Stimulated activated CD4-positive, alpha-beta T cell treated with anti-CD3 and anti-CD28 coated beads, TNF-alpha, amount 100 ng/mL, for 1 hour (primary cell): ENCODE measurements at places on chromosomes 11 and 22.

- DNase-seq = no peak
Measured at GRCh38 chr22:48357196-48357595, 1470.5 kb downstream of the BRD1 start.

GRCh38 chr11:47136327-47136726 lies 40.4 kb downstream of the ARFGAP2 start:
- no peak for DNase-seq

DNA sequence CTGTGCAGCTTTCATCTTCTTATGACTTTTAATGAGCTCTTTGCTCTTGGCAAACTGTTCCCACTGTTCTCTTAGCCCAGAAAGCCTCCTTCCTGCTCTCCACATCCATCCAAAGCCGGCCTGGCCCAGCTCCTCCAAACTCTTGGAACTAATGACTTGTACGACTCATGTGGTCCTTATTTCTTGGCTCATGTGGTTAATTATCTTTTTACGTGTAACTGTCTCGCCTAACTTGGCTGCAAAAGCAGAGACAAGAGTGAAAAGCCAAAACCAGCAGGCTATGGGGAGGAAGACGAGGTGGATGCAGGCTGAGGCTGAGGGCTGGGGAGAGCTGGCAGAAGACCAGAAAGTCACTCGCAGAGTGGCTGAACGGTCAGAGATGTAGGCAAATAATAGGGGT lies 5.5 kb downstream of the CSNK2A3 start:
- DNase-seq = no peak

DNA sequence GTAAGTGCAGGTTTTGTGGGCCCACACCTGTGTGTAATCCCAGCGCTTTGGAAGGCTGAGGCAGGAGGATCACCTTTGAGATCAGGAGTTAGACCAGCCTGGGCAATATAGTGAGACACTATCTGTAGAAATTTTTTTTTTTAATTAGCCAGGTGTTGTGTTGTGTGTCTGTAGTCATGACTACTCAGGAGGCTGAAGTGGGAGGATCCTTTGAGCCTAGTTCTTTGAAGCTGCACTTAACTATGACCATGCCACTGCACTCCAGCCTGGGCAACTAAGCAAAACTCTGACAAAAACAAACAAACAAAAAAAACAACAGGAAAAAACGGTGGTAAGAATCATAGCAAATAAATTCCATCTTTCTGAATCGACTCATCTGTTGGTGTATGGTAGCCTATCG lies 268.6 kb upstream of the PDGFD start:
- DNase-seq = no peak

GRCh38 chr22:35537232-35537631 lies 3.4 kb upstream of the RASD2 start:
- no peak for DNase-seq

- DNase-seq = no peak
Measured at GRCh38 chr11:20353829-20354434, 9.6 kb upstream of the HTATIP2 start.

DNA sequence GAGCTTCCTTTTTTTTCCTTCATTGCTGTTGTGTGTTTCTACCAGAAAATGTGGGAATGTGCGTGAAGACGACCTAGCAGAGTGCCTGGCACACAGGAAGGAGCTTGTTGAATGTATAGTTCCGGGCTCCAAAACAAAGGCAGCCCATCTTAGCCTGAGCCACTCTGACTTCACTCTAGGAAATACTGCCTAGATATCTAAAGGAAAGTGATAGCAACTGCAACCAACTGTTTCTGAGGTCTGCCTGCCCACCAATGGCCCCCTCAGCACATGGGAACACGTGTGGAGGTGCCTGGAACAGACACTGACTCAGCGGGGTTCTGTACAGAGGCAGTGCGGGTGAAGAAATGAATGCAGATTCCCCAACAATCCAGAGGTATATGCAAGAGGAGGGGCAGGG lies 14.7 kb upstream of the XBP1 start:
- DNase-seq = no peak

DNA sequence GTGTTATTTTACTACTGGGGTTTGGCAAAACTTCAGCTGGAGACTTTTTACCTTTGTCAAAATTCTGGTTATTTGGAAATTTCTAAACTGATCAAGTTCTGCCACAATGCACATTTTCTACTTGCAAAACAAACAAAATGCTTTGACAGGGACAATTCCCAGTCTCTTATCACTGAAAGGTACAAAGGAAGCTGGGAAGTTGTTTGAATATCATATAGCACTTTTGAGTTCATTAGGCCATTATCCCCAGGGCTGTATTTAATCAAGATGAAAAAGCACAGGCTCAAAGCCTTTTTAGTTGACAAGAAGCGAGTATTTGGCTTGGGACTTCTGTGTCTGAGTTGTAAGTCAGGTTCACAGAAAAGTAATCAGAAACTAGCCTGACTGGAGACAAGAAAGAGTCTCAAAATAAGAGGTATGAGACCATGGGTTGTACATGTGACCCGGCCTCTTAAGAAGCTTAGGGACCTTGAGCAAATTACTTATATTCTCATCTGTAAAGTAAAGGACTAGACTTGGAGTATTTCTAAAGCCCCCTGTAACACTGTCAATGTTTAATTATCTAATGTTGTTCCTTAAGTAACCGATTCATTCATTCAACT lies 2.9 kb upstream of the HORMAD2 start:
- no peak for DNase-seq

DNA sequence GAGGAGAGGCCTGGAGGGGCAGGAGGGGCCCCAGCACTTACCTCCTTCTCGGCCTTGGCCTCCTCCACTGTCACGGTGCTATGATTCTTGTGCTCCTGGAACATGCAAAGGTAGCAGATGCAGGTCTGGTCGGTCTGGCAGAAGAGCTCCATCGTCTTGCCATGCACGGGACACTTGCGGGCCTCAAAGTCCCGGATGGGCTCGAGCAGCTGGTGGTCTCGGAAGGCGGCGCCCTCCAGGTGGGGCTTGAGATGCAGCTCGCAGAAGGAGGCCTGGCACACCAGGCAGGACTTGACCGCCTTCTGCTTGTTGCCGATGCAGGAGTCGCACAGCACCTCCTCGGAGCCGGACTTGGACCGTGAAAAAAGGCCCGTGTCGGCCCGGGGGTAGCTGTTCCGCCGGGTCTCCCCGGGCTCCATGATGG lies 714 bp downstream of the TRIM29 start:
- DNase-seq = no peak

GRCh38 chr11:7869467-7869866 lies 61.6 kb downstream of the OR10A6 start:
- no peak for DNase-seq

DNA sequence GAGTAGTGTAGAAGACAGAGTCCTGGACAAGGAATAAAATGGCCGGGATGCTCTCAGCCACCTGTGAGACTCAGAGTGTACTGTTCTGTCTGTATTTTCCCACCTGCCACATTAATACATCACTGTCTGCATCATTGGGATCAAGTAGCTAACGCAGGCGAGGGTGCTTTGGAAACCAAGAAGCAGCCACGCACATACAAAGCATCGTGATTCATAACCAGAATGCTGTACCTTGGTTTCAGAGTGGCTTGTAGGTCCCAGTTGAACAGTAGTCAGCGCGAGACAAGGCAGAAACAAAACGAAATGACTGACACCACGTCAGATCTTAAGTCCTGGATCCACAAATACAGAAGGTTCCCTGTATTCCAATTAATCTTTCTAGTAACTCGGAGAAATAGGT lies 198.3 kb downstream of the GRIK4 start:
- no peak for DNase-seq

DNA sequence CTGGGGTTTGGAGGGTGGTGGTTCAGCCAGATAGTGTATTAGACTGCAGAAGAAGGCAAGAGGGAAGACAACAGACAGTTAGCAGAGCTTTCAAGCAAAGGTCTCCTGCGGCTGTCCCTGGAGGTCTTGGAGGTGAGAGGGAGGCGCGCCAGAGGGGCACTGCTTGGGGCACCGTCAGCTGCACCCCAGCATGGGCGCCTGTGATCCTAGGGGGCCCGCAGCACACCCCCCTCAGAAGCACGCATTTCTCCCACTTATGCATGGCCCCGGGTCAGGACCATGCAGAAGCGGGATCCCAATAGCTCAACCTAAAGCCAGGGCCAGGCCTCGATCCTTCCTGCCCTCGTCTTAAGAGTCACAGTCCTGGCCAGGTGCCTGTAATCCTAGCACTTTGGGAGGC lies 26.5 kb downstream of the FGF4 start:
- DNase-seq = no peak

- DNase-seq = no peak
Measured at GRCh38 chr22:47600281-47600680, 837.8 kb downstream of the TBC1D22A start.

DNA sequence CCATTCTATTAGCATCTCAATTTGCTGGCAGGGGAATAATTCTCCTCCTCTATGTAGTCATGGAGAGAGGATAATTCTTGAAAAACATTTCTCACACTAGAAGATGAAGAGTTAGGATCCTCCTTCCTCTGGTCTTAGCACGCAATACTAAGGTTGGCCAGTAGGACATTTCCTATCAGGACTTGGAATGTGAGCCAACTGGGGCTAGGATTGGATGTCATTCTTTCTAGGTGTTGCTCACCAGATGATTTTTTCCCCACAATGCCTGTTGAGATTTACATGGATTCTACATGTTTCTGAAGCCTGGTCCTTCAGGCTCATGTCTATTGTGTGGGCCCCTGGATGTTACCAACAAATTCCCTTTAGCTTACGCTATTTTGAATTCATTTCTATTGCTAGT lies 28.0 kb downstream of the SLN start:
- DNase-seq = no peak

GRCh38 chr11:95917193-95918036 lies 6.5 kb downstream of the MTMR2 start:
- no peak for DNase-seq

GRCh38 chr11:10400856-10401255 lies 54.2 kb upstream of the AMPD3 start:
- DNase-seq = no peak

- no peak for DNase-seq
Measured at GRCh38 chr11:46012185-46012584, 89.7 kb downstream of the LARGE2 start.

- no peak for DNase-seq
Measured at GRCh38 chr11:40338739-40339138, 1120.7 kb downstream of the LRRC4C start.

DNA sequence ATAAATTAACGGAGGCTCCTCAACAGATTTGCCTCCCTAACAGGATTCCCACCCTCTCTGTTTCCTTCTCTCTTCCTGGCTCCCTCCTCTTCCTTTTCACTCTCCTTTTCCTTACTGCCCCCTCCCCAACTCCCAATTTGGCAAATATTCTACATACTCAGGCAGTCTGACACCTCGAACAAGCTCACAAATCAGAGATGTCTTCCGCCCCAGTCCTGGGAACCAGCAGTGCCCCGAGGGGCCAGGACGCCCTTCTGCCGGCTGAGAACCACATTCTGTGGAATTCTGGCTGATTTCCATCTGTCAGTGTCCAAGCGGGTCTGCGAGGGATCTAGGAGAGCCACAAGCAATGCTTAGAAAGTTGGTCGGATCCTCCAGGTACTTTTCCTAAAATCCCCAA lies 94.0 kb downstream of the NTM start:
- DNase-seq = no peak

DNA sequence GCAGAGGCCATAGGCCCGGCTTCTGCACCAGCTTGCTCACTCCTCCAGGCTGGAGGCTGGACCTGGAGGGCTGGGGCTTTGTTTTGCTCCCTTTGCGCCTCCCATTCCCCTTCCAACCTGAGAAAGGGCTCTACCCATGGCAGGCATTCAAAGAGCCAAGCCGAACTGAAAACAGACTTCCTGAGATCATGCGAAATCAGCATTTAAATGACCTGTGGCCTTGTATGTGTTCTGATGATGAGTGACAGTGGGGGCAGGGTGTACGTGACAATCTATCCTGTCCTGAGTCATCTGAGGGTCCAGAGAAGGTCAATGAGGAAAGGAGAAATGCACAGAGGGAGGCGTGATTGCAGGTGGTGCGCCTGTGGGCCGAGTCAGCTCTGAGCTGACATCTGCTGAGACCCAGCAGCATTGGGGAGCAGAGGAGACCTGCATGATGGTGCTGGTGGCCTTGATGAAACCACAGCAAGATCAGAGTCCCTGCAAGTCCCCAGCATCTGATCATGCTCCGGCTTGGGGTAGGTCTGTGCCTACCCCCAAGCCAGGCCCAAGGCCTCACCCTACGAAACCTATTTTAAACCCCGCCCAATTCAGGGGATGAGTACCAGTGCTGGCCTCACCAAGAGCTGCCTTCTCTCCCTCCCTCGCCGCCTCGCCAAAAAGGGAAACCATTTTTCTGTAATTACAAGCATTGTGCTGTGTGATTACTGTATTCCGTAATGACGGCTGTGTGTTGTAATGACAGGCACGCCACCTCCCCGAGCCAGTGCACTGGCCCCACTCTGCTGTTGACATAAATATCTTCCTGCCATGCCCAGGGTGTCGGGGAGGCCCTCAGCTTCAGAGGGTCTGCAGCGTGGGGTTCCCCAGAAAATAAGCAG lies 95.2 kb upstream of the ANO1 start:
- no peak for DNase-seq

DNA sequence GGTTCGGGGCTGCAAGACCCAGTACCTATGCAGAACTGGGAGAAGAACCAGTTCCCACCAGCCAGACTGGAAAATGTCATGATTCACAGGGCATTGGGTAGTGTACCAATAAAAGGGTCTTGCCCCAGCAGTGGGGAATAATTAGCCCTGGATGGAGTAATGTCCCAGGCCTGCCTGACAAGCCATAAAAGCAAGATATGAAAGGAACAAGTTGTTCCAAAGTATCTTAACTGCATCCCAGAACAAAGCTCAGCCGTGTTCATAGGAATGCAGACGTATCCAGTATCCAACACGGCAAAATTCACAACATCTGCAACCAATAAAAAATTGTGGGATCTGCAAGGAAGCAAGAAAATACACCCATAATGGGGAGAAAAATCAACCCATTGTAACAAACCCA lies 47.9 kb downstream of the ASCL2 start:
- DNase-seq = no peak

DNA sequence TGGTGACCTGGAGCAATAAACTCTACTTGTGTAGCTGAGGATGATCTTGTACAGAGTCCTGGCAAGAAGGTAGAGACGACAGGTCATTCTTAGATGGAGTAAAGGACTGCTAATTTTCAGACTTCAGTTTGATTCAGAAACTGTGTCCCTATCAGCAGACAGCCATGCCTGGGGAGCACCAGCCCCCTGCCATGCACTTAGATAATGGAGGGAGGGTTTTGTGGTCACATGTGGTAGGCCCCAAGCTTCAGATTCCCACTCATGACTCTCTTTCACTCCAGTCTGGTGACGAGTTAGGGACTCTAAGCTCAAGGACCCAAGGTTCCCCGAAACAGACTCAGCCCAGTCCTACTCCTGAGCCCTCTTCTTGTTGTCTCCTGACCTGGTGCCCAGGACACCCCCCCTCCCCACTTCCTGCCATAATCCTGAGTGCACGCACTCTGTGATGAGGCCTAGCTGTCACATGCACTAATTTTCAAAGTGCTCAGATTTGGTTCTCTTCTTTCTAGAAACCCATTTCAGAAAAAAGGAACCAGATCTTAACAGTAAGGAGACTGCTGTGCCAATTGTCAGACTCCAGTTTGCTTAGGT lies 10.2 kb upstream of the AMPD3 start:
- no peak for DNase-seq
